HCT116 (cell line): ENCODE measurements at places on chromosomes 1 and 21.

DNA sequence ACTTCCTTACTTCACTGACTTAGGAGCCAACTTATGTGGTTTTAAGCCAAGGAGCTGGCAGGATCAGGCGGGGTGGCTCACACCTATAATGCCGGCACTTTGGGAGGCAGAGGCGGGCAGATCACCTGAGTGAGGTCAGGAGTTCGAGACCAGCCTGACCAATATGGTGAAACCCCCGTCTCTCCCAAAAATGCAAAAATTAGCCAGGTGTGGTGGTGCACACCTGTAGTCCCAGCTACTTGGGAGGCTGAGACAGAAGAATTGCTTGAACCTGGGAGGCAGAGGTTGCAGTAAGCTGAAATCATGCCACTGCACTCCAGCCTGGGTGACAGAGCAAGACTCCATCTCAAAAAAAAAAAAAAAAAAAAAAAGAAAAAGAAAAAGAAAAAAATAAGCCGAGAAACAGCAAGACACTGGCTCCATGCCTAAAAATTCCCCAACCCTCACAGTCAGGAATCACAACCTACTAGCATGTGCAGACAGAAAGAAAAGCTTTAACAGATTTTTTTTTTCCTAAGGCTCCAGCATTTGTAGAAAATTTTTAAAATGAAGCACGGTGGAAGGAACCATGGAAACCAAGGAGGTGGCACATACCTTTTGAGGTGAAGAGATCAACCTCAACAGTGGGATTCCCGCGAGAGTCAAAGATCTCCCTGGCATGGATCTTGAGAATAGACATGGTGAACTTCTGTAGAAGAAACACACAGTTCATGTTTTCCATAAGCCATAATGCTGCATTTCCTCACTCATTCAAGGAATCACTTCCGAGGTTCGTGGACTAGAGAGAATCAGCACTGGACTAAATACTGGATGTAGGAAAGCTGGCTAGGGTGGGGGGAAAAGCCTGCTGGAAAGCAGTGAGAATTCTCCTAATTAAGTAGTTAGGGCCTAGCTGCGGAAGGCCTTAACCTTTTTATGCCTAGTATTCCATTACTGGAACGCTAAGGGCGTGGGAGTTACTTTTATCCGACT lies 4.0 kb downstream of the ENO1 start:
- no peak for DNase-seq

DNA sequence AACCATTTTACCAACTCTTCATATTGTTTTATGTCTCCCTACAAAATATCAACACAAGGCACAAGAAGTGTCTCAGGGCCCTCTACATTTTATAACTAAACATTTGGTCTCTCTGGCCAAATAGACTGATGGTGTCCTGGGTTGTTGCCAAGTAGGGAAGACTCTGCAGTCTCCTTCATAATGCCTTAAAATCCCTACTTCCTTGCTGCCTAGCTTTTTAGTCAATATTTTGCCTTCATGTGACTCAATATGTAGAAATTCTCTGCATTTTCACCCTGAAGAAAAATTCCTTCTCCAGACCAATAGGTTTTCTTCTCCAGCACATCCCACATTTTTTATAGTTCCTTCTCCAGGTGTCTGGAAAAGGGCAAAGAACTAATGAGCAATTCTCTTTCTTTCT lies 72.6 kb upstream of the IPO9 start:
- no peak for DNase-seq

- DNase-seq, result no peak
Measured at GRCh38 chr1:48740621-48741020, 36.1 kb downstream of the BEND5 start.

GRCh38 chr1:228392111-228392936 lies 14.3 kb downstream of the TRIM11 start:
- no peak for DNase-seq

DNA sequence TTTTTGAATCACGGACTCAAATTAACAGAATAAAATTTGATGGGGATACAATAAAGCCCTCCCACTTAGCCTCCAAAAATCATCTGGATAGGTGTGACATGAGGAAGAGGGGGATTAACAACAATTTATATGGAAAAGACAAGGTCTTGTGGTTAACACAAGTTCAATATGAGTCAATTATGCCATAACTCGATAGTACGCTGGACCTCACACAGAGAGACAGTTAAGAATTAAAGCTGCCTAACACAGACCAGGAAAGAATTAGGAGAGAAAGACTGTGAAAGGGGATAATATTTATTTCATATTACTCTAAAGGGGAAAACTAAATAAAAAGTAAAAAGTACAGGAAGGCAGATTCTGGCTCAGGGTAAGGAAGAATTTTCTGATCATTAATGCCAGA lies 243.7 kb upstream of the LYPLAL1 start:
- DNase-seq, result no peak

DNA sequence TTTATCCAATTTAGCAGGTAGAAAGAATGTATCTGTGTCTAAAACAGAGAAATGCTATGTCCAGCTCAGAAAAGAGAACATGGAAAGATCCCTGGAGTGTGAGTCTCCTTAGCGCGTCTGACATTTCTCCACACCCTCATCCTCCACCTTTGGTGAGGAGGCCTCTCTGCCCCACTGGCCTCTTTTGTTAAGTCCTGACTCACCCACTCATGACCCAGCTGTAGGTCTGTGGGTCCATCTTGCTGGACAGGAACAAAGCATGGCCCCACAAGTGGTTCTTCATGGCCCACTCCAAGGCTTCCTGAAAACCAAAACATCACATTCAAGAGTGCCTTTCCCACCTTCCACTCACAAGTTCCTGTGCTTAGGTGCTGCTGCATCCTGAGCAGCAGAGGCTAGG lies 15.8 kb downstream of the SEC16B start:
- no peak for DNase-seq

DNA sequence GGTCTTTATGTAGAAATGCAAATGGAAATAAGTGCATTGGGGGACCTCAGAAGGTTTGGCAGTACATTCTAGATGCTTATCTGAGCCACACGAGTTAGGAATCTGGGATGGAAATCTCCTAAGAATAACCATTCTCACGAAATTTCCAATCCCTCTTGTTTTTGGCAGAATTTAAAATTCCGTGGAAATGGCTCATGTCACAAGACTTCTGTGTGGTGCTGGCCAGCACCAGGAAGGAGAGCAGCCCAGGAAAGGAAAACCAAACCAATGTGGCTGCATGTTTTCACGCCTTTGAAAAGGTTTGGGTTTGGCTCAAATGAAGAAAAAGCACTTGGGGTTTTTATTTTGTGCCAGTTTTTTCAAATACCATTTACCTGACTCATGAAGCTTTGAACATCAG lies 80.1 kb upstream of the KCNK2 start:
- DNase-seq, result no peak

- no peak for DNase-seq
Measured at GRCh38 chr1:155884031-155884960, 24.9 kb downstream of the SYT11 start.

DNA sequence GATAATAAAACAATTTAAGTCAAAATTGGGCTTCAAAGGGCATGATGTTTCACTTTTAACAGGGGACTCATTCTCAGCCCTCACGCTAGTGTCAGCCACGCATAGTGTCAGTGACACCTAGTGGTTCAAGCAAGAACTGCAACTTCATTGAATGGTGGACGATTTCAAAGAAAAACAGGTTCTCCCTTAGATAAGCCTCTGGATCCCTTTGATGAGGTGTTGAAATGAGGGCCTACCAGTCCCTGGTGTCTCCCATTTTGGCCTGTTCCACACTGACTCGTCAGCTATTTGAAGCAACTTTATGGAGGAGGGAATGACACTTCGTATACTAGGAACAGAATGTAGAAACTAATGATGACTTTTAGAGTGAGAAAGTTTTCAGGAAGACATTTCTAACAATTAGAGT lies 56.2 kb downstream of the FCRL5 start:
- DNase-seq, result peak; percentile 26

DNA sequence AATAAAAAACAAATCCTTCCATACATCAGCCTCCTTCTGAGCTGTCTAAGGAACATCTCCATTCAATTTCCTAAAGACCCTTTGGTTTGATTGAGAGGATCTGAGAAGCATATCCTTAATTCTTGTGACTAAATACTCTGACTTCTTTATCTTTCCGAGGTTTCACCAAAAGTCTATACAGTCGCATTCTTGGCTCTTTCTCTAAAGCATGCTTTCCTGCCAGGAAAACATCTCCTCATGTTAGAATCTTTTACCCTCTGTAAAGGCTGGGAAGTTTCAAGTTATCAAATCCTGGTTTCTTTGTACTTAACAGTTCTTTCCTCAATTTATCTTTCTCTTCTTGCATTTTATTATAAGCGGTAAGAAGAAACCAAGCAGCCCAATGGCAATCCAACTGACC lies 630.4 kb downstream of the PTPRC start:
- DNase-seq, result no peak

DNA sequence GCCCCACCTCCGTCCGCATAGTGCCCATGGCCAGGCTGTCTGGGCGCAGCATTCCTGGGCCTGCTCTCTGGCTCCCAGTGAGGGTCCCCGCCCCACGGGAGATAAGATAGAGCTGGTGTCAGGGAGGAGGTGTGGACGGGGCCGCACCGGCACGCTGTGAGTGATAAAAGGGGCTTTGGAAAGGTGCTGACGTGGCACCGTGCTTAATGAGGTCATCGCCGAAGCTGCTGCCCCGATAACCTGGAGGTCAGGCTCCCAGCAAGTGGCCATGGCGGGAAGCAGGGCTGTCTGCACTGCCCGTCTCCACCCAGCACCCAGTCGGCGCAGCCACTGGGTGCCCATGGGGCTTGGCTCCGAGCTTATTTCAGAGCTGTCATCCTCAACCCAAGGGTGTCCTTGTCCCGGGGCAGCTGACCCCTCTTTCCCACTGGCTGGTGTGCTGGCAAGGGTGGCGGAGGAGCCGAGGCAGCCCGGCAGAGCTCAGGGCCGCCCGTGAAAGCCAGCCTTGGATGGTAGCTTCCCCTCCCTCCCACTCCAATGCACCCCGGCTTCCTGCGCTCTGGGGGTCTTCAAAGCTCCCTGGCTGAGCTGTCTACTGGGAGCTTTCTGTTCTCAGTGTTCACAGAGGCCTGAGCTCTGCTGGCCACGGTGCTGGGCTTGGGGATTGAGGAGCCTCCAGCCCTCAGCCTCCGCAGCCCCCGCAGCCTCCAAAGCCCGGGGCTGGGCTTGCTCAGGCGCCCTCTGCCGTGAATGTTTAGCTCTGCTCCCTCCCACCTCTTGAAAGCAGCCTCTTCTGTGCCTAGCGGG lies 105.1 kb upstream of the ARHGEF16 start:
- no peak for DNase-seq

GRCh38 chr1:152997901-152998300 lies 3.6 kb upstream of the SPRR3 start:
- DNase-seq, result no peak

- DNase-seq, result no peak
Measured at GRCh38 chr1:230906226-230906625, 37.9 kb upstream of the C1orf198 start.
